Adipocyte (in vitro differentiated cells): ENCODE measurements at places on chromosomes 2 and 18.

GRCh38 chr18:2709316-2709715 is 53.8 kb downstream of the SMCHD1 start:
- no peak for DNase-seq

DNA sequence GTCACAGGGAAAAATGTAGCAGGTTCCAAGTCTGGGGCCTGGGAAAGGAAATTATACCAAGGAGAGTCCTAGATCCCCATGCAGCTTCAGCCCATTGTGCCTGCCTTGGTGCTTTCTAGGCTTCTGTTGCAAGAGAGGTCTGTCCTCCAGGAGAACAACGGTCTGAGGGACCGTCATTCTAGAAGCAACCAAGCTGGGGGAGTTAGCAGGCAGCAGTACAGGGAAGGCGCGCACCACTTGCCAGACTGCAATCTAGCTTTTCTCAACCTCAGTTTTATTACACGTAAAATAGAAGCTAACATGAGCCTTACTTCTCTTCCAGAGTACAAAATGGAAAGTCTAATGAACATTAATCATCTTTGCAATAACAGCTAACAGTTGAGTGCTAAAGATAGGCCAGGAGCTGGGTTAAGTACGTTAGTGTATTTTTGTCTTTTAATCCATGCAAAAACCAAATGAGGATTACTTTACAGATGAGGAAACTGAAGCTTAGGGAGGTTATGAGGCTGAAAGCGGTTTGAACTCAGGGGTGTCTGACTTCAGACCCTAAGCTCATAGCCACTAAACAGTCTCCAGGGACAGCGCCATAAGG is 1.9 kb downstream of the TCF23 start:
- no peak for DNase-seq

DNA sequence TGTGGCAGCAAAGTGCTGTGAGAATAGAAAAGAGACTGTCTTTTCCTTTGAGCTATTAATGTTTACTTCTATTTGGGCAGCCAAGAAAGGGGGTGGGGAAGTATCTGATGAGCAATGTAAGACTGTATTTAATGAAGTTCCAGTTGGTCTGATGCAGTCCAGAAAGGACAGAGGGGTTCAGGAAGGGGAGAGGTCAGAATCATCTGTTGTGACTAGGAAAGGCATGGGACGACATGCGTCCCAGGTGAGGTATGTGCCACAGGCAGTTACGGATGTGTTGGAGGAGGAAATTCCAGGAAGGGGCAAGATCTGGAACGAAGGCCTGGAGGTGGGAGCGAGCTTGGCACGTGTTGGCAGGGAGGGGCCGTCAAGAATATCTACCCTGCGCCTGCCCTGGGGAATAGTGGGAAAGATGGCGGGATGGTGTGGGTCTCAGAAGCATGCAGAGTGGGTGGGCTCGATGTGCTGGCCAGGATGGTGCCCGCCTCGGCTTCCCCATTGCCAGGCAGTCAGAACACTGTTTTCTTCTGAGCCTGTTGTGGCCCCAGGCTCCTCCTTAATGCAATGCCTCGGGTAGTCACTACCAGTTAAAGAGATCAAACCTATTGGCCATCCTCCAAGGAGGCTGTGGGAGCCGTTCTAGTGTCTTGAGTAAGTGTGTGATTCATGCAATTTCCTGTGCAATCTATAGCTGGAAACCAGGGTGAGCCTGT is 57.8 kb upstream of the TXNDC2 start:
- DNase-seq = peak; percentile 99

GRCh38 chr18:46712406-46712805 is 44.4 kb downstream of the ST8SIA5 start:
- no peak for DNase-seq

- DNase-seq = no peak
Observed at GRCh38 chr2:80467262-80467811, 162.8 kb upstream of the LRRTM1 start.

DNA sequence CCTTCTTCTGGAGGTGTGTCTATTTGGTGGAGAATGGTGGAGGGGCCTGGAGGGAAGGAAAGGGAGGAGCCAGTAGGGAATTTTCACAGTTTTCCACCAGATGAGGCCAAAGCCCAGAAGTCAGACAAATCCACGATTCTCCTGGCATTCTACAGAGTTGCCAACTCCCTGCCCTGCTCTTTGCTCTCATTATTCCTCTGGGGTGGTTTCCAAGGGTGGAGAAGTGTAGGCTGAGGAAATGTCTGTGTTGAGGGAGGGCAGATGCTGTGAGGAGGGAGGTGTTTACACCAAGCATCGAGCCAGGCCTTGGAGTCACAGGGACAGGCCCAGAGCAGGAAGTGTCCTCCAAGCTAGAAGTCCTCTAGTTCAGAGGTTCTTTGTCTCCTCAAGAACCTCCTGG is 124.1 kb upstream of the LGALSL start:
- DNase-seq = peak; percentile 36

DNA sequence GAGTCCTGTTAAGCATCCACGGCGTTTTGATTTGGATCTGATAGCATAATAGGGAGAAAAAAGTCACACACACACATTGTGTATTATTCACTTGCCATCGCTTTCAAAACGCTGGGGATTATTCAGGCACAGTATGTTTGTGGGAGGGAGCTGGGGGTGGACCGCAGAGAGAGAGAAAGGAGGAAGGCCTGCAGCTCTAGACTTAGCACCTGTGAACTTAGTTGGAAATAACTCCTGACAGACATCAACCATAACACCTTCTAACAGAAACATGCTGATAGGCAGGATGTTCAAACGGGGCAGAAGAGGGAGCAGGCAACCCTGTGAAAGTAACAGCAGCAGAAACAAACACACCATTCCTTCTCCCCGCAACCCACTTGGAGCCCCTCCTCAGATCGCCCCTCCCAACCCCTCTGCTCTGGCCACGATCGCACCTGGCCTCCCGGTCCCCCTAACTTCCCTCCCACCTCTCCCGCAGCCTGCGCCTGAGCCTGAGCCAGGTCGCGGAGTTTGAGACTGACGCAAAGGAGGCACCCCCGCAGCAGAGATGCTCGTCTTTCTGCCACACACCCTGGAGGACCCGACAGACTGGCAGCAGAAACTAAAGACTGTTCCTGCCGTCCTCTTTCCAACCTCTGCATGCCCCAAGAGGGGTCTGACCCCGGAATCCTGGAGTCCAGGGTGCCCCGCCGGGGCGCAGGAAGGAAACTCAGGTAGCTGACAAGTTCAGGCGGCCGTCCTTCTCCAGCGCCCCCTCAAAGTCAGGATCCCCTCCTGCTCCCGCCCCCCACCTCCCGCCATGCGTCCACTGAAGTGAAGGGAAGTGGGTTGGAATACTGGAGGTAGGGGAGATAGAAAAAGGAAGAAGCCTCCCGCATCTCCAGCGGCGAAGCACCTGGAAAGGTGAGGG is 738 bp downstream of the CHST9 start:
- no peak for DNase-seq

GRCh38 chr2:66526180-66526579 is 91.3 kb downstream of the MEIS1 start:
- no peak for DNase-seq

GRCh38 chr2:182929972-182930371 is 63.5 kb upstream of the FRZB start:
- no peak for DNase-seq

DNA sequence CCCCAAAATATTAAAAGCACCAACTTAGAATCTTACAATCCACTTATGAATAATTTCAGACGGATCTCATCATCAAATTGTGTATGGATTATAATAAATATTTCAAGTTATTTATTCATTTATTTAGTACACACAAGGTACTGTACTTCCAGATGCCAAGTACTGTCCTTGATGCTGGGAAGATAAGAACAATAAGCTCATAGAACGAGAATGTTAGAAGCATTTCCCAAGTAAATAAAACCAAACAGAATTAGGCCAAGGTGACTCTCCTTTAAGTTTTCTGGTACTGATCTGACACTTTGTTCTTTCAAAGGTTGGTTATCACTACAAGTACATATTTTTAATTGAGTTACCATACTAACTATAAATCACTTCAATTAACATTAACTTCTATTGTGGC is 416.1 kb upstream of the ETAA1 start:
- DNase-seq = no peak

DNA sequence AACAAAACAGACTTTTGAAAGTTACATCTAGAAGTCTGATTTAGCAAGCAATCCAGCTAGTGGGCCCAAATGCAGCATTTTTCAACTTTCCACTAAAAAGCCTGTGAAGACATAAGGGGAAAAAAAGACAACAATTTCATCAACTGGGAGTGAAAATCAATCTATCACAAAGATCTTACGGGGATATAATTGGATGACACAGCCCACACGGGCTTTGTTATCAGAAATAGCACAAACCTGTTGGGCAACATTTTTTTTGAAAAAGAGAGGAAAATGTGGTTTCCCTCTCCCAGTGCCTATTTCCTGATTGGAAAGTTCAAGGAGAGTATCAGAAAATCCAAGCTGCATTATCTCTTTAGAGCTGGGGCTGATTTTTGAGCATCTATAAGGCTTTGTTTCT is 132.7 kb downstream of the EVA1A start:
- no peak for DNase-seq

GRCh38 chr2:46845542-46846486 is 69.8 kb downstream of the MCFD2 start:
- DNase-seq = no peak

- DNase-seq = peak; percentile 10
Observed at GRCh38 chr2:241066893-241067341, 35.2 kb downstream of the MTERF4 start.

DNA sequence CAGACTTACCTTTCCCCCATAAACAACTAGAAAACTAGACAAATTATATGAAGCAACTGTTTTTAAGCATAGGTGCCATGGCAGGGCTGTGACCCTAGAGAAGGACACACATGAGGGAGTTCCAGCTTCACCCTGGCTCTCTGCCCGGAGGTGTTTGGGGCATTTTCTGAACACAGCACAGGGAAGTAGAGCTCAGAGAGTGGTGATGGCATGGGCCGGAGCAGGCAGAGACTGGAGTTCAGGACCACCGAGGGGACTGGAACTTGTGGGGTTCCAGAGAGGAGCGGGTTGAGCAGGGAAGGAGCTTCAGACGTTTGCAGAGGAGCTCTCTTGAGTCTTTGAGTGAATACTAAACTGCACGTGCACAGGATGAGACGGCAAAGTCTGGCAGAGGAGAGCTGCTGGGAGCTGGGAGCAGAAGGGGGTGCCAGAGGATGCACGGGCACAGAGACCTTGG is 26.5 kb upstream of the KLF11 start:
- no peak for DNase-seq

GRCh38 chr2:178070824-178071223 is 1.8 kb downstream of the PDE11A start:
- no peak for DNase-seq

GRCh38 chr2:26691881-26692278 is 642 bp upstream of the KCNK3 start:
- no peak for DNase-seq

DNA sequence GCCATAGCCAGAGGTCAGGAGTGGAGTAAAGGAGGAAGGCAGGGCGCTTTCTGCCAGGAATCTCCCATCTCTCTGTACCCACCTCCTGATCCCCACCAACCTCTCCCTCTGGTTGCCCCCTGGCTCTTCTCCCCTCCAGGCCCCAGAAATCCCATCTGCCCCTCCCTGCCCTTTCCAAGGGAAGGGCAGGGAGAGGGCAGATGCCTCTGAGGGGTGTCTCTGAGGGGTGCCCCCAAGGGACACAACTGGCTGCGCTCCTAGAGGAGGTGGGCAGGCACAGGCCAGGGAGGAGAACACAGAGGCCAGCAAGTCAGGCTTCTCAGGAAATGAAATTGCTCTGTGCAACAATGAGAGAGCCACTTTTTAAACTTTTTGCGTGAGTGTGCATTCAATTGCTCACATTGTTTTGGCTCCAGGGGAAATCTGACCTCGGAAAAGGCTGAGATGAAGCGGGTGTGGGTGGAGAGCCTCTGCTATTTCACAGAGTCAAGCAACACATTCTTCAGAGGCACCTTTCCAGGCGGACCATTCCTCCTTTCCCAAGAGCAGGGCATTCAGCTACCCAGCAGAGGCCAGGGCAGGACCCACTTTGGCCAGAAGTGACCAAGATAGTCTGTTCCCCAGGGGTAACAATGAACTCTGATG is 125.5 kb downstream of the SMAD7 start:
- peak; percentile 82 for DNase-seq

DNA sequence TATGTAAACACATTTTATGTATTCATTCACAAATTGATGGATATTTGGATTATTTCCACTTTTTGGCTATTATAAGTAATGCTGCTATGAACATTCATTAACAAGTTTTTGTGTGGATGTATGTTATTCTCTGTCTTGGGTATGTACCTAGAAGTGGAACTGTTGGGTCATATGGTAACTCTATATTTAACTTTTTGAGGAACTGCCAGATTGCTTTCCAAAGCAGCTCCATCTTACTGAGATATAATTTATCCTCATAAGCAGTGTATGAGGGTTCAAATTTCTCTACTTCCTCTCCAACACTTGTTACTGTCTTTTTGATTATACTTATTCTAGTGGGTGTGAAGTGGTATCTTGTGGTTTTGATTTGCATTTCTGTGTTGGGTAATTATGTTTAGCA is 7.1 kb upstream of the EML6 start:
- DNase-seq = no peak

- DNase-seq = no peak
Observed at GRCh38 chr18:39190508-39190907, 1624.9 kb upstream of the CELF4 start.

DNA sequence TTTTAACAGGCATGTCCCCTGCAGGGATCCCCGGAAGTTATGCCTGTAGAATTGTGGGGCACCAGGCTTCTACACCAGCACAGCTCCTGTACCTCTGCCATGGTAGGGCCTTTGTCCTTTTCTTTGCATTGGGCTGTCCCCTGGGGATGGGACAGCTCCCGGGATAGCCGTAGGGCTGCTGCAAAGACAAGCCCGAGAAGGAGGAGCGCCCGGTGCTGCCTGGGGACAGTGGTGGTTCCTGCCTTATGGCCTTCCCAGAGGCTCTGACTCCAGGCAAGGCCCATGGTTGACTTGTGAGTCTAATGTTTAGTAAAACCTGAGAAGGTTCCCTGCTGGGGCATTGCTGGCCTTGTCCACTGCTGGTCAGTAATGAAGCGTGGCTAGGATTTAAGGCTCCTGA is 30.9 kb downstream of the TMEM37 start:
- DNase-seq = no peak

GRCh38 chr2:61042807-61043206 is 22.9 kb upstream of the SANBR start:
- no peak for DNase-seq

- peak; percentile 21 for DNase-seq
Observed at GRCh38 chr2:196783431-196784094, 15.9 kb downstream of the GTF3C3 start.

DNA sequence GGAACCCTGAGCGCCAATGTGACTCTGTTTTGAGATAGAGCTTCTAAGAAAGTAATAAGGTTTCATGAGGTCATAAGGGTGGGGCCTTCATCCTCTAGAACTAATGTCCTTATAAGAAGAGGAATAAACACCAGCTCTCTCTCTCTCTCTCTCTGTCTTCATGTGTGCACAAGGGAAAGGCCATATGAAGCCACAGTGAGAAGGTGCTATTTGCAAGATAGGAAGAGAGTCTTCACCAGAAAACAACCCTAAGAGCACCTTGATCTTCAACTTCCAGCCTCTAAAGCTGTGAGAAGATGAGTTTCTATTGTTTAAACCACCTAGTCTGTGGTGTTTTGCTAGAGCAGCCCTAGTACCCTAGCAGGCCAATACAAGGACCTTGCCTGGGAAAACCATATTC is 55.8 kb downstream of the DOCK10 start:
- no peak for DNase-seq
